ENCODE measurements at places on chromosomes 1 and 21.

GRCh38 chr1:174912264-174912663, 87.5 kb upstream of the CACYBP start:
- no peak for DNase-seq

GRCh38 chr1:56399795-56400194, 179.6 kb downstream of the PLPP3 start:
- no peak for DNase-seq

DNA sequence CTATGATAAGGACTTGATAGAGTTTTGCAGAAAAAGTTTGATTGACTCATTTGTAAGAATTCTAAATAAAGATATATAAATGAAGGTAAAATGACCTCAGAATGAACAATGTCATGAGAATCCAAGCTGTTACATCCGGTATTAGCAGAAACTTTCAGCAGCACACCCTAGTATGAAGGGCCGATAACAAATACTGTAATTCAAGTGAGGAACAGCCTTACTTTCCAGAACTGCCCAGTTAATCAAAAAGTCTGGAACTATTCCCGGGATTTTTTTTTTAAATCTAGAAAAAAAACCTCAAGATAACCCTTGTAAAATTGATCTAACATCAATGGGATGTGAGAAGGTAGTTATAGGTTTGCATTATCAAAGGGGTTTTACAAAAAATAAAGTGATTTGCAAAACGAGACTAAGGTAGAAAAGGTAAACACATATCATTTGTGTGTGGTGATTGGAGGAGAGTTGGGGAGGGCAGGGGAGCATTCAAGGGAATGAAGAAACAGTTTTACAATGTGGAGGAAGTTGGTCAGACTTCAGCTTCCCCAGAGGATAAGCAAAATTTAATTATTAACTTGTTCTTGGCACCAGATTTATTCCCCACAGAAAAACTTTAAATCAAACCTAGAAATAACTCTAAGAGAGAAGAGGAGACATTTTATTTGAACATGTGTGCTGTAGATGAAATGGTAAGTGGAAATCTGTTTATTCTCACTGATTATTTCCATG, 75.9 kb upstream of the VCAM1 start:
- peak; percentile 52 for DNase-seq

DNA sequence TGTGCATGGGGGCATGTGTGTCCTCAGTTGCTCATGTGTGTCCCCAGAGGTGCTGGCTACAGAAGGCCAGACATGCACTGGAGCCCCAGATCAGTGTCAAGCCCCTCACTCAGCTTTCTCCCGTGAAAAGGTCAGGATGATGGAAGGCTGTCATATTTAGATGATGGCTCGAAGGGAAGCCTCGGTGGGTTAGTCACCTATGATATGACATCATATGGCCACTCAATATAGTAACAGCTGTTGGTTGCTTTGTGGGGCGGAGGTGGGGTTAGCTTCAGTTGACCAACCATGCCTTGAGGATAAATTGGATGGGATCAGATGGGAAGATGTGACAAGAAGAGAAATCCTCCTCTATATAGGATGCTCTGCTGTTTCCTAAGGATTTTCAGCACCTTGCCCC, 43.5 kb upstream of the ATF3 start:
- no peak for DNase-seq

DNA sequence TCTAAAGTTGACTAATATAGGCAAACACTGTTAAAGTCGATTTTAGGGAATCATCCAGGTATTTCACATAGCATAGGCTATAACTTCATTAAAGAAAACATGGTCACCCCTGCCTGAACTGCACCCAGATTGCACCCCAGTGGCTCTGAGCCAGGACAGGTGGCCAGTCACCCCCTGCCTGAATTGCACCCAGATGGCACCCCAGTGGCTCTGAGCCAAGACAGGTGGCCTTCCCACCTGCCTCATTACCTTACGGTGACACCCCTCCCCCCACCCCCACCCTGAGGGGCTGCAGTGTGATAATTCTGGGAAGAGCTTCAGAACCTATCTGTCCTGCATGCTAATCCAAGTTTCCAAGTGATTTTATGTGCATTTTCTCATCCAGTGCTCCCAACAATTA, 78.9 kb downstream of the DSCAM start:
- no peak for DNase-seq

DNA sequence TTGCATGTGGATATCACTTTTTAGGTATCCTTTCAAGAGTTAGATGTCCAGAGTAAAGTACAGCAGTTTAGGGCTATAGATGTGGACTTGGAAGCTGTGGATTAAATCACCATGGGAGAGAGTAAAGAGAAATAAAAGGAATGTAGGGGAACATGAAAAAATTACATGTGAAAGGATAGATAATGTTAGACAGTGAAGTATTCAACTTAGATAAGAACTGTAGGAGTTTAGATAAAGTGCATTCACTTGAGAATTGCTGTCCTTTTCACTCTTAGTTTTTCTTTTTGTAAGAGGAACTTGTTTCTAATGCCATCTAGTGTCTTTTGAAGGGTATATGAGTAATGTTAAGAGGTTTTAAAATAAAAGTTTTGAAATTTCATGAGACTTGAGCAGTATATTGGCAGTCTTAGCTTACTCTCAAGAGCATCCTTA, 40.1 kb downstream of the MAST2 start:
- DNase-seq: peak; percentile 39

DNA sequence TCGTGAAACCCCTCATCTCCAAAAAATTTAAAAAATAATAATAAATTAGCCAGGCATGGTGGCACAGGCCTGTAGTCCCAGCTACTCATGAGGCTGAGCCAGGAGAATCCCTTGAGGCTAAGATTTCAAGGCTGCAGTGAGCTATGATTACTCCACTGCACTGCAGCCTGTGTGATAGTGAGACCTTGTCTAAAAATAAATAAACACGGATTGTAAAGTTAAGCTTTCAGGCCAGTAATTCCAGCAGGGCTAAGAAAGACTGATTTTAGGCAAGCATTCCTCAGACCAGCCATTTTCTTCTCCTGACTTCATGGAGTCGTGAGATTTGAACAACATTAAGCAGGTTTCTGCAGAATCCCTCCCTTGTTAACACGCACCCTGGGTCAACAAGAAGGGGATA, 77.2 kb upstream of the EFHD2 start:
- no peak for DNase-seq

GRCh38 chr1:230105754-230106625, 39.0 kb downstream of the GALNT2 start:
- peak; percentile 77 for DNase-seq

- DNase-seq: peak; percentile 31
Observed at GRCh38 chr1:66012106-66012784, 219.6 kb downstream of the PDE4B start.

- DNase-seq: no peak
Observed at GRCh38 chr1:228204958-228205357, 2.9 kb upstream of the OBSCN start.

DNA sequence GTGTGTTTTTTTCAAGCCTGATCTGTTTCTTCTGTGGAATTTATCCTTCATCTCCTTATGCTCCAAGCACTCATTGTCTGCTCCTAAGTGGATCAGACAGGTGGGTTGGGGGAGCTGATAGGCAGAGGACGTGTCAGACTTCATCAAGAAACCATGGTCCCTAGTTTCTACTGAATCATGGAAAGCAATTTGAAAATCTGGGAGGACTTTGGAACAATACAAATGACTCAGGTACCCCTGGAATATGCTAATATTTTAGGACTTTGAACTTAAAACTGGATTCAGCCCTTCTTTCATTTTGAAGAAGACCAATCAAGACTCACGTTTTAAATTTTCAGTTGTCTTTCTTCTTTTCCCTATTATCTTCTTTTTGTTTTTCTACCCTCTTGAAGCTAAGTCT, 7.7 kb downstream of the ABCG1 start:
- DNase-seq: no peak

- no peak for DNase-seq
Observed at GRCh38 chr1:24536391-24536840, 19.5 kb upstream of the NCMAP start.

DNA sequence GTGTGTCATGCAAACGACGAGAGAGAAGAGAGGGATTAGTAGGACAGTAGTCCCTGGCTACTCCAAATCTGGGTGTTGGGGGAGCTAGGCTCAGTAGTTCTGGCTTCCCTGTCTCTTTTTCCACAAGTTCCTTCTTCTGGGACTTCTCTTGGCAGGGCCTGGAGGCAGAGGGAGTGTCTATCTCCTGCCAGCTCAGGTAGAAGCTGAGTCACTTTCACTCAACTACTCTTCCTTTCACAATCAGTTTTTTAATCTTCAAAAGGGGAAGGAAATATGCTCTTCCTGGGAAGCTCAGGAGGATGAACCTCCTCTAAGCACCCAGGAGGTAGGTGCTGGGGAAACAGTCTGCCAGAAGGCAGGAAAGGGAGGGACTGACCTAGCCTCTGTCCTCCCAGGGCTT, 35.2 kb upstream of the MAGOH start:
- no peak for DNase-seq

- DNase-seq: peak; percentile 83
Observed at GRCh38 chr1:21232044-21232443, 55.3 kb upstream of the EIF4G3 start.

DNA sequence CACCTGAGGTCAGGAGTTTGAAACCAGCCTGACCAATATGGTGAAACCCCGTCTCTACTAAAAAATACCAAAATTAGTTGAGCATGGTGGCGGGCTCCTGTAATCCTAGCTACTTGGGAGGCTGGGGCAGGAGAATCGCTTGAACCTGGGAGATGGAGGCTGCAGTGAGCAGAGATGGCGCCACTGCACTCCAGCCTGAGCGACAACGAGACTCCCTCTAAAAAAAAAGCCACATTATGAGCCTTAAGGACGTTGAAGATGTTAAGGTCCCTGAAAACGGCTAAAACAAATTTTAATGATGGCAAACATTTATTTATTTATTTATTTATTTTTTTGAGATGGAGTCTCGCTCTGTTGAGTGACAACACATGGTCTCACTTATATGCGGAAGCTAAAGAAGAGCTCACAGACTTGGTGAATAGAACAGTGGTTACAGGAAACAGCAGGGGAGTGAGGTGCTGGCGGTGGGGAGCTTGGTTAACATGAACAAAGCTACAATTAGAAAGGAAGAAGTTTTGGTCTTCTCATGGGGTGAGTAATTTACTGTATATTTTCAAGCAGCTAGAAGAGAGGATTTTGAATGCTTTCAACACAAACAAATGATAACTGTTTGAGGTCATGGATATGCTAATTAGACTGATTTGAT, 47.1 kb downstream of the TCP10L start:
- DNase-seq: no peak

- DNase-seq: no peak
Observed at GRCh38 chr1:218363141-218363540, 18.0 kb downstream of the TGFB2 start.

DNA sequence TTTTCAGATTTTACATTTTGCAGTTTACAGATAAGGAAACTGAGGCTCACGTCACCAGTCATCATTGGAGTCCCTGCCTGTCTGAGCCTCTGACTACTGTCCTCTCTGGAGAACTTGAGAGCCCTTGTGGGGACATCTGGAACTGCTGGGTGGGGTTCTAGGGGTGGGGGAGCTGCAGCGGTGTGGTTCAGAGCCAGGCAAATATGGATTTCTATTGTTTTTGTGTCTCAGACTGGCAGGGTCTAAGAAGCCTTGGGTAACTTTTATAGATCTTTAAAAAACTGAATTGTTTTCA, 46.9 kb downstream of the IER5 start:
- peak; percentile 74 for DNase-seq

- no peak for DNase-seq
Observed at GRCh38 chr1:237239248-237239647, 197.3 kb downstream of the RYR2 start.

DNA sequence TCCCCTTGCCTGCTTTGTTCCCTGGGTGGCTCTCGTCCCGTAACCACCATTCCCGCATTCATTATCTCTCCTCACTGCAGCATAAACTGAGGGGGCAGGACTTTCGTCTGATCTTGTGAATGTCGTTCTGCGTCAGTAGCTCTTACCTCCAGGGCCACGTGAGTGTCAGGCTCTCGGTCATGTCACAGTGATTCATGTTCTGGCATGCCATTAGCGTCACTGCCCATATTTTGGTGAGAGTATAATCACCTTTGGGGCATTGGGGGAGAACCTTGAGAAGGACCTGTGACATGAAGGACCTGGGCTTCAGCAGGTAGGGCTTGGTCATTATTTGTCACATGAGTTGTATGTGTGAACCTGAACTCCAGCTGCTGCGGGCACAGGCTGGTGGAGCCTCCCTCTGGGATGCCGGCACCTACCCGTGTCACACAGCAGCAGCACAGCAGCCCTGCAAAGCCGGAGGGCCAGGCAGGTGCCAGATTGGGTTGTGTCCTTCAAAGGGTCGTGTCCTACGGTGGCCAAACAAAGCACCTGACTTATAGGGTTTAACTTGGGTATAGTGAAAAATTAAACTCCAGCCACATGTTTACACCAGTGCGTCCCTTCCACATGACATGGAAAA, 68.5 kb downstream of the BACE2 start:
- no peak for DNase-seq

DNA sequence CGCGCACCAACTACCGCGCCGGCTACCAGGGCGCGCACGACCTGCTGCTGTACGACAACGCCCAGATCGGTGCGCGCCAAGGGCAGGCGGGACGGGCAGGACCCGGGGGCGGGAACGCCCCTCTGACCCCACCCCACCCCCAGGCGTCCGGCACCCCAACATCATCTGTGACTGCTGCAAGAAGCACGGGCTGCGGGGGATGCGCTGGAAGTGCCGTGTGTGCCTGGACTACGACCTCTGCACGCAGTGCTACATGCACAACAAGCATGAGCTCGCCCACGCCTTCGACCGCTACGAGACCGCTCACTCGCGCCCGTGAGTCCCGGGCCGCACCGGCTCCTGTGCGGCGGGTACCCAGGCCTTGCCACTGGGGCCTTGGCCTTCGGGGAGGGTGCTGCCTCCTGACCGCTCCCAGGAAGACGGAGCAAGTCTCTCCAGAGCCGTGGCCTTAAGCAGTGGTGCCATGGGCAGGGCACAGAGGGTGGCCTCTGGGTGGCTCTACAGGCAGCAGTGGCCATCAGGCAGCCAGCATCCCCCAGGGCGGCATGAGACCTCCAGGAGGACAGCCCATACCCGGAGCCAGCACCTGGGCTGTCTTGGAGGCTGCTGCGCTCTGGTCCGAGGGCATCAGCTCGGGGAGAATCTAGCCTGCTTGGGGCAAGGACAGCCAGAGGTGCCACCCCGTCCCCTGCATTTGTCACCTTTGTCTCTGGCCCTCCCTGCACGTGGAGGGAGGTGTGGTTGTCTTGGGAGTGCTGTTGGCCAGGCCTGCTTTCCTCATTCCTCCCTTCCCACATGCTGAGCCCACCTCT, 8.1 kb upstream of the MMP23B start:
- DNase-seq: no peak

All from GM03348 (cell line).